ENCODE measurements at places on chromosomes 4 and X.

DNA sequence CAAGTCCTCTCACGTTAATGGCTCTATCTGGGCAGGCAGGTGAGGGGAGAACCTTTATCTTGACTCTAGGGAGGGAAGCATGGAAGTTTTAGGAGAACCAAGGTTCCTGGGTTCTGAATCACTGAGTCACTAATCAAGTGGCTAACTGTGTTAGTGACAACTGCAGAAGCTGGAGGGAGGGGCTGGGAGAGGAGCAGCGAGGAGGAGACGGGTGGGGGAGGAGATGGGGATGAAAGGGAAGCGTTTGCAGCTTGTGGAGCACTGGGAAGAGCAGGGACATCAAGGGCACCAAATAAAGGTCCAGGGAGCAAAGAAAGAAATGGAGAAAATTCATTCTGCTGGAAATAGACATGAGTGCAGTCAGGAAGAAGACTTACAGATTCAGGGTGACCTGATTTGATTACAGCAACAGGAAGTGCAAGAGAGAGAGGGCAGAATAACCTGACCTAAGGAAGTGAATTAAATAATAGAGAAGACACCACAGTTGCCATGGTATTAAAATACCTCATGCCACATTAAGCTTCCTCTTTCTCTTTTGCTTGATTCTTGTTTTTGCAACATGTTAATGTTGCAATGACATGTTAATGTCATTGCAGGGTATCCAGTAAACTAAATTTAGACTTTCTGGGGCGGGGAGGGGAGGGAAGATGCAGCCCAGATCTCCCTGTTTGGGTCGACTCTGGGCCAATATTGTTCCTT, 4.5 kb upstream of the SETD7 start:
- peak; percentile 83 for DNase-seq

DNA sequence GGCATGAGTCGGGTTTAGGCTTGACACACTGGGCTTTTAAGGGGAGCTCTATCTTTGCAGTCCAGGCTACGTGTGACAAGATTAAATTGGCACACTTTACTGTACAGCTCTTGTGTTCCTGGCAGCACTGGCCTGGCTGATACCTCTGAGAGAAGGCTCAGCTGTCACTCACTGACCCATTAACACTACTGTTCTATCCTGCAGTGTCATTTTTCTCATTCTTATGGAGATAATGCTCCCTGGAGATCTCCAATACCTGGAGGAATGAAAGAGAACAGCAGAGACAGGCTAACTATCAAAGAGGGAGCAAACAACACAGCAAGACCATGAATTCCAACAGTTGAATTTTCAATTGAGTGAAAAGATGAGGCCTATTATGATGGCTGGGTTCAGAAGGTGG, 1.7 kb upstream of the PDHA2 start:
- DNase-seq, result no peak

DNA sequence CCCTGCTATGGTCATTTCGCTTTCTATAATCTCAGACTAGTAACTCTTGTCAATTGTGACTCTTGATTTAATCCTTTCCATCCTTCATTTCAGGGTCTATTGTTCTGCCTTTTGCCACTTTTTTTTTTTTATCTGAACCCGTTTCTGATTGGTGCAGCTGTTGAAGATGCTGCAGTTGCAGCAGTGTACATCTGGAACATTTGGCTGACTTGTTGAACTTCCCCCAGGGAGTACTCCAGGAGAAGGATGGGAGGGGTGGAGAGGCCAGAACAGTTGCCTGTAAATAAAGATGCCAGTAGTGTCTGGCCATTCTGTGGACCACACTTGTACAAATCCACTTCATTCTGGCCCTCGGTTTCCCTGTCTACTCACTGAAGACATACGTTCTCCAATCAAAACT, 1.0 kb upstream of the EDA start:
- DNase-seq, result no peak

DNA sequence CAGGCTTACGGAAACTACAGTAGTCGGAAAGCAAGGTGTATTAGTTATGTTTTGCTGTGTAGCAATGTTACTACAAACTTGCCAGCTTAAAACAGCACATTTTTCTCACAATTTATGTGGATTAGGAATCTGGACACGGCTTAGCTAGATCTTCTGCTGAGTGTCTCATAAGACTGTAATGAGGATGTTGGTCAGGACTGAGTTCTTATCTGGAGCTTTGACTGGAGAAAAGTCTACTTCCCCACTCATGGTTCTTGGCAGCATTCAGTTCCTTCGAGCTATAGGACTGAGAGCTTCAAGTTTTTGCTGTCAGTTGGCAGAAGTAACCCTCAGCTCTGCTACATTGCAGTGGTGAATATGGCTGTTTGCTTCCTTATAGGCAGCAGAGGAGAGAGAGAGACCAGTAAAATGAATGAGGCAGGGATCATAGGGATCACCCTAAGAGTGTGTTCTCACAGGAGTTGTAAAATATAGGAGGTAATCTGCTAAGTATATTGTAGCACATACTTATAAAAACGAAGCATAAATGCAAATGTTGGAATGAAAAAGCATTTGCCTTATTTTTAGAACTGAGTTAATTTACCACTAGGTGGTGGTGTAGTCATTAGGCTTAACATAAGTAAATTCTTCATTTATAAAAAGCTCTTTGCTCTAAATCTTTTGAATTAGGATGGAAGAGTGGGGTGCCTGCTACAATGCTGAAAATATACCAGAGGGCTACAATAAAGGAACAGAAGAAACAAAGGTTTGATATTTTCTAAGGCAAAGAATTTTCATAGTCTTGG, 38.6 kb downstream of the ALG13 start:
- DNase-seq, result peak; percentile 39

- peak; percentile 37 for DNase-seq
Observed at GRCh38 chr4:57074744-57075143, 35.4 kb downstream of the IGFBP7 start.

Data from hematopoietic multipotent progenitor cell treated with erythropoietin and hydrocortisone succinate and interleukin-3 and kit ligand, for 4 days (in vitro differentiated cells).